ENCODE measurements at places on chromosomes 5 and 9.

GRCh38 chr5:74945561-74946165 is 79.5 kb upstream of the FAM169A start:
- no peak for DNase-seq

- DNase-seq, result no peak
These were observed 244.0 kb downstream of the SEC61B start for GRCh38 chr9:99466104-99466503.

GRCh38 chr5:122517091-122517490 is 205.1 kb downstream of the SNCAIP start:
- no peak for DNase-seq

GRCh38 chr5:85663708-85664031 is 954.1 kb upstream of the COX7C start:
- no peak for DNase-seq

GRCh38 chr5:169610606-169611005 is 26.5 kb upstream of the DOCK2 start:
- no peak for DNase-seq

GRCh38 chr5:51347157-51347556 is 36.1 kb upstream of the ISL1 start:
- DNase-seq, result no peak

Measured in AG04449 (cell line).